ENCODE measurements at places on chromosomes 6 and 20.

- DNase-seq: no peak
These were observed 400.0 kb upstream of the CDH4 start for GRCh38 chr20:60851826-60852704.

DNA sequence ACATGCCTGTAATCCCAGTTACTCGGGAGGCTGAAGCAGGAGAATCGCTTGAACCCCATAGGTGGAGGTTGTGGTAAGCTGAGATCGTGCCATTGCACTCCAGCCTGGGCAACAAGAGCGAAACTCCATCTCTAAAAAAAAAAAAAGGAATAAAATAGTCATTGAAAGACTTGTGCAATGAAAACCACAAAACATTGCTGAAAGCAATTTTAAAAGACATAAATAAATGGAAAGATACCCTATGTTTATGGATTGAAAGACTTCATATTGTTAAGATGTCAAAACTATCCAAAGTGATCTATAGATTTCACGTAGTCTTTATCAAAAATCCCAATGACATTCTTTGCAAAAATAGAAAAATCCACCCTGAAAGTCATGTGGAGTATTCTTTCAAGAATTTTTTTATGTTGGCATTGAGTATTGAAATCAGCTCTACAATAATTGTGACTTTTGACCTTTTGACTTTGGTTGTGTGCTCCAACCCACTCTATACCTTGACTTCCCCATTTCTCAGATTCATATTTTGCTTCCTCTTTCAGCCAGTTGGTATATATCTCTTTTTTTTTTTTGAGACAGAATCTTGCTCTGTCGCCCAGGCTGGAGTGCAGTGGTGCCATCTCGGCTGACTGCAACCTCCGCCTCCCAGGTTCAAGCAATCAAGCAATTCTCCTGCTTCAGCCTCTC lies 45.5 kb upstream of the SLC23A2 start:
- no peak for DNase-seq

DNA sequence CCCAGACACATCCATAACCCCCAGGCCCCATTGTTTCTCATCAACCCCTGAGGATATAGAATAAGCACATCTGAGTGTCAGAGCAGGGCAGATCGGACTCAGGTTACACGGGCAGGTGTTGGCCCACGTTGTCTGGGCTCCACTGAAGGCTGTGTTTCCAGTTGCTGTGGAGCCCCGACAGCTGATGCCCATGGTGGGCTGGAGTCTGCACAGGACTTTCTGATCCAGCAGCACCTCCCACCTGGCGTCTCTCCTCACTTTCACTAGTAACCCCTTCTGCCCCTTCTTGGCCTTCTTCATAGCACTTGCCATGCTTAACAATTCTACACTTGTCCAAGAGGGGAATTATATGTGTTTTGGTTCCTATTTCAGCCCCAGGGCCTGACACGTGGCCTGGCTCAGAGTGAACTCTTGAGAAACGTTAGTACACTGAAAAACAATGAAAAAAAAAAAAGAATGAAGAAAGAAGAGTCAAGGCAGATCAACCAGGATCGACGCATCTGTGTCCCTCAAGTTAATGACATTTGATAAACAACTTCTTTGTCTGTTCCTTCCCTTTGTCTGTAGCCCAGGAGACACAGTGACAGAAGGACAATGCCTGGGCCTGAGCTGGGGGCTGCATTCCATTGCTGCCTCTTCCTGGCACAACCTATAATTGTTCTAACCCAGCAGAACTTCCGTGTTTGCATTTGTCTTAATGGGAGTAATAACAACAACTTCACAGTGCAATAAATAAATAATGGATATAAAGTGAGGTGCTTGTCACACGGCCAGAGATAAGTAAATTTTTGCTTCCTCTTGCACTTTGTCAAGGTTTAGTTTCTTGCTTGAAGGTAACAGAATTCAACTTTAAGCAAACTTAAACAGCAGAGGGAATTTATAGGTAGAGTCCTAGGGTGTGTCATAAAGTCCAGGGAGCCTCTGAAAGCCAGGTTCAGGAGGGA lies 224.2 kb upstream of the SSTR4 start:
- DNase-seq: no peak

DNA sequence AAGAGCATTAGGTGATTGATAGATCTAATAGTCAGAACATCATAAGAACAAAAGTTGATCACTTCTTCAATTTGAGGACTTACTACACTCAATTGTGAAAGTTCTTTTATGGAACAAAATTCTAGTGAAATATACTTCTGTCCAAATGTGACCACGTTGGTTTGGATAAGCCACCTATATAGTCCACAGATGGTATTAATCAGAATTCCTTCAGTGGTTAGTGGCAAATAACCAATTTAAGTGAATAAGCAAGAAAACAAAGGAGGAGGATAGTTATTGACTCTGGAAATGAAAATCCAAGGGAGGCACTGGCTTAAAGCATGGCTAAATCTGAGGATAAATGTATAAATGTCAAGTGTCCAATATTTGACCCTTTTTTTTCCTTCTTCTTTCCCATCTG lies 268.5 kb upstream of the MARCKS start:
- no peak for DNase-seq

- no peak for DNase-seq
These were observed 79.4 kb downstream of the LIN28B start for GRCh38 chr6:105036351-105036750.

- no peak for DNase-seq
These were observed 15.1 kb downstream of the PKIG start for GRCh38 chr20:44597516-44597915.

- DNase-seq: no peak
These were observed 168.9 kb upstream of the PDE10A start for GRCh38 chr6:165831812-165832510.

DNA sequence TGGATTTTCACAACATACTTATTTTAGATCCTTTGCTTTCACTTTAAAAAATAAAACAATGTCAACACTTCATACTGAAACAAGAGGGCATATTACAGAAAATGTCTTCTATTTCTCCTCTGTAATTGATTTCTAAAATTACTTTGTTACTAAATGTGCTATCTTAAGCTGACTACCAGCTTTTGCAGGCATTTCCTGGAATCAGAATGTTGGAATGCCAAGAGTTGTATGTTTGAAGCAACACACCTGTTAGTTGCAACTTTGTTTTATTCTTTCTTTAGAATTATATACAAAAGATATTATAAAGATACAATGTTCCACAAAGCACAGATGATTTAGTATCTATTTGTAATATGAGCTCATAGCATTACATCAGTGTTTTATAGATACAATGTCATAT lies 62.5 kb upstream of the TMEM170B start:
- DNase-seq: no peak

- DNase-seq: no peak
These were observed 364.1 kb downstream of the ARHGAP18 start for GRCh38 chr6:129345890-129346289.

DNA sequence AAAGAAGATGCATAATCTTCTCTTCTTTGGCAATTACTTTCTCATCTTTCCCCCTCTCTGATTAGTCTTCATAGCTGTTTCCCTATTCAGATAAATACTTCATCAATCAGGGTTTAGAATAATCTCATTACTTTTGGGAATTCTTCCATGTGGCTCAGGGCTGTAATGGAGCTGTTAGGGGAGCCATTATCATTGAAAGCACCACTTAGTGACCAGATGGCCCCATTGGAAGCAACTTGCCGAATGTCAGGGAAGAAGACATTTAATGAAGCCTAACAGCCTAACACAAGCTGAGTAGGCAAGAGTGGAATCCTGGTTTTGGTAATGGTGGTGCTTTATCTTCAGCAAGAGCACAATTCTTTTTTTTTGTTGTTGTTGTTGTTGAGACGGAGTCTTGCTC lies 45.0 kb downstream of the TIAM2 start:
- DNase-seq: no peak

DNA sequence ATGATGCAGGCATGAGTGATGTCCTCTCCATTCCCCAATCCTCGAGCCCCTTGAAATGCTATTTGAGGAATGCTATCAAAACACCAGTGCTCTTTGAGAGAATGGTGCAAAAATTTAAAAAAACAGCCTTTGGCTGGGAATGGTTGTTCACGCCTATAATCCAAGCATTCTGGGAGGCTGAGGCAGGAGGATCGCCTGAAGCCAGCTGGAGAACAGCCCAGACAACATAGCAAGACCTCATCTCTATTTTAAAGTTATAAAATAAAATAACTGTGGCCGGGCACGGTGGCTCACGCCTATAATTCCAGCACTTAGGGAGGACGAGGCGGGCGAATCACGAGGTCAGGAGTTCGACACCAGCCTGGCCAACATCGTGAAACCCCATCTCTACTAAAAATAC lies 4.2 kb upstream of the VARS1 start:
- peak; percentile 43 for DNase-seq

GRCh38 chr20:45507011-45507820 lies 8.2 kb downstream of the SPINT3 start:
- DNase-seq: no peak

GRCh38 chr6:142935553-142936517 lies 9.1 kb downstream of the HIVEP2 start:
- peak; percentile 85 for DNase-seq

DNA sequence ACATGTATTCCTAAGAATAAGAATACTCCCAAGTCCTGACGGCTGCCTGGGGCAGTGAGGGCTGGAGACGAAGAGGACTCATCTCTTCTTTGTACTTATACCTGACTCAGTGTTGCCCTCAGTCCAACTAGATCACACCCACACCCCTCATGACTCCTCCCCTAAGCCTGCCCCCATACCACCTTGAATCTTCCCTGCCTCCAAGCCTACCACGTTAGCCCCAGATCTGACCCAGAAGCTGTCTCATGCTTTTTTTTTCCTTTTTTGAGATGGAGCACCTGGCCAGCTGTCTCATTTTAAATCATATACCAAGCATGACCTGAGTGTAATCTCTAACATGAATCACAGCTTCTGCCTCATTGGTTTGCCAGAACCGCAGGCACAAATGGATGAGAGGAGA lies 45.2 kb downstream of the MUC22 start:
- DNase-seq: no peak

- DNase-seq: no peak
These were observed 2.2 kb downstream of the TM9SF4 start for GRCh38 chr20:32111753-32112152.

GRCh38 chr6:161835500-161836215 lies 561.8 kb upstream of the AGPAT4 start:
- DNase-seq: no peak

DNA sequence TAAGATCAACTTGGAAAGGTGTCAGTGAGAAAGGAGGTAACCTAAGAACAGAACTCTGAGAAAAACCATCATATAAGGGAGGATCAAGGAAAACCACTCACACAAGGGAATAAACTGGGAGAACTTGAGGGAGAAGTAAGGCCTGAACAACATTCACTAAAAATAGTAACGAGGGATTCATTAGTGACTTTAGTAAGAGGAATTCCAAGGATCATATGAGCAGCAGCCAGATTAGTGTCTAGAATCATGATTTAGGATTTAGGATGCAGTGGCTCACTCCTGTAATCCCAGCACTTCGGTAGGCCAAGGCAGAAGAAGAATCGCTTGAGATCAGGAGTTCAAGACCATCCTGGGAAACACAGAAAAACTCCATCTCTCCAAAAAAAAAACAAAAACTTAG lies 376.5 kb upstream of the MARCKS start:
- no peak for DNase-seq

DNA sequence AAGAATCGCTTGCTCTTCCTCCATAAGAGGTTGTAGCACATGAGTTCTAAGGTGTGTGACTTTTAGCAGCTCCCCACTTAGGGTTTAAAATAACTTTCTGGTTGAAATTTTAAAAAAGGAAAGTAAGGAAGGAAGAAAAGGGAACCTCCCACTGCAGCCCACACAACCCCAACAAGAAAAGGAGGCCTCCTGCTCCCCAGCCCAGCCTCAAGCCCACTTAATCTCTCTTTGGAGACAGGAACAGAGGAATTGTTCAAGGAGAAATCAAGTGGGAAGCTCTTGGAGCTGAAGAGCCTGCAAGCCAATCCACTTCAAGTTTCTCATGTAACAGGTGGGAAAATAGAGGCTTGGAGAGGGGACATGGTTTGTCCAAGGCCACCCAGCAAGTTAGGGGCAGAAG lies 39.1 kb upstream of the PREX1 start:
- no peak for DNase-seq

GRCh38 chr6:168837254-168838036 lies 396.5 kb downstream of the SMOC2 start:
- no peak for DNase-seq

DNA sequence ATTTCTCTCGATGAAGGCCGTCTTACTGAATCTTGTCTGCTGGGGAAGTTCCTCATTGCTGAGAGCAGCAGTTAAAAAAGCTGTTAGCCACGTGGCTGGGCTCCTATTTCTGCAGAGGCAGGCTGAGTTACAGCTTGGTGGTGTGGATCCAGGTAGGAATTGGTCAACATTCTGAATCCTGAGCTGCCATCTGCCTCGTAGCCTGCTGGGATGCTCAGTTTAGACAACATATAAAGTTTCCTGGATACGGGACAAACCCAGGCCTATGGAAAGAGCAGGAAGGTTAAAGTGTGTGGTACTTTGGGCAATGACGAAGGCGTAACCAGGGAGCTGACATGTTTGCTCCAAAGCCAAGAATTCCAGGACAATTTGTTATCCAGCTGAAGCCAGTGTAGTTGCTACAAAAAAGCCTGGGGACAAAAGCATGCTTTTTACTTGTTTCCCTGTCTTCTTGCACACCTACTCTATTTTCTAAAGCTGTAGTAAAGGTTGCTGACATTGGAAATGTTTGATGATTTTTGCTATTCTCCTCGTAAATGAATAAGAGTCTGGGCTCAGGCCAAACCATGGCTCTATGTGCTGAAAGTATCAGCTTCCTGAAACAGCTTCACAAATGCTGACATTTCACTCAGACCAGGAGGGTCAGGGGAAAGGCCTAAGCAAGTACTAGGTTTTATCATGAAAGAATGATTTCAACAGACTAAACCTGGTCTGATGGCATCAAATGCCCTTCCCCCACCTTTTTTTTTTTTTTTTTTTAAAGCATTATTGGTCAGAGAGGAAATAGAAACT lies 12.4 kb upstream of the MYLK2 start:
- DNase-seq: no peak

- no peak for DNase-seq
These were observed 329.1 kb downstream of the TFAP2B start for GRCh38 chr6:51147756-51148155.

DNA sequence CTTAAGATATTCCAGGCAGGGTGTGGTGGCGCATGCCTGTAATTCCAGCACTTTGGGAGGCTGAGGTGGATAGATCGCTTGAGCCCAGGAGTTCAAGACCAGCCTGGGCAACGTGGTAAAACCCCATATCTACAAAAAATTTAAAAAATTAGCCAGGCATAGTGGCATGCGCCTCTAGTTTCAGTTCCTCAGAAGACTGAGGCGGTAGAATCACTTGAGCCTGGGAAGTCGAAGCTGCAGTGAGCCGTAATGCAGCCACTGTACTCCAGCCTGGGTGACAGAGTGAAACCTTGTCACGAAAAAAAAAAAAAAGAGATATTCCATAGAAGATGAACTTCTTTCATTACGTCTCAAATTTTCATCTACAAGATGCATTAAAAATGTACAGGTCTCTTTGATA lies 46.7 kb upstream of the ISM1 start:
- DNase-seq: no peak

DNA sequence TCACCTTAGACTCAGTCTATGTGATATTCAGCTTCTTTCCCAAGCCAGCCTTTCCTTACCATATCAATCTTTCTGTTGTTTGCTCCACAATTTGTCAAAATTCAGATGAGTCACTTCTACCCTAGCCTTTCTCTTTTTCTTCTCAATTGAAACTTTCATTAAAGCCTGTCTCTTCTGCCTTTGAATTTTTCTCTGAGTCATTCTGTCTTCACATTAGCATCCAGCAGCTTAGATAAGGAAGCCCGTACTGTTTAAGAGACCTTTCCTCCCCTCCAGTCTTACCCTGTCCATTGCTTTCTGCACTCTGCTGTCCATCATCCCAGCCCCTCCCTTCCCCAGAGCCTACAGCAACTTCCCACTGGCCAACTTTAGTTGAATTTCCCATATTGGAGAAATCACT lies 34.9 kb upstream of the RALGAPA2 start:
- no peak for DNase-seq

Data from spleen (tissue), 13 donors.